ENCODE measurements at places on chromosomes 3 and 15. TPM values are rescaled to one million over a fixed set of nuclear protein-coding genes. Genes with fewer than 3 reads are reported as not detected.

GRCh38 chr3:192183109-192183508 lies 544.2 kb downstream of the FGF12 start:
- no peak for DNase-seq

DNA sequence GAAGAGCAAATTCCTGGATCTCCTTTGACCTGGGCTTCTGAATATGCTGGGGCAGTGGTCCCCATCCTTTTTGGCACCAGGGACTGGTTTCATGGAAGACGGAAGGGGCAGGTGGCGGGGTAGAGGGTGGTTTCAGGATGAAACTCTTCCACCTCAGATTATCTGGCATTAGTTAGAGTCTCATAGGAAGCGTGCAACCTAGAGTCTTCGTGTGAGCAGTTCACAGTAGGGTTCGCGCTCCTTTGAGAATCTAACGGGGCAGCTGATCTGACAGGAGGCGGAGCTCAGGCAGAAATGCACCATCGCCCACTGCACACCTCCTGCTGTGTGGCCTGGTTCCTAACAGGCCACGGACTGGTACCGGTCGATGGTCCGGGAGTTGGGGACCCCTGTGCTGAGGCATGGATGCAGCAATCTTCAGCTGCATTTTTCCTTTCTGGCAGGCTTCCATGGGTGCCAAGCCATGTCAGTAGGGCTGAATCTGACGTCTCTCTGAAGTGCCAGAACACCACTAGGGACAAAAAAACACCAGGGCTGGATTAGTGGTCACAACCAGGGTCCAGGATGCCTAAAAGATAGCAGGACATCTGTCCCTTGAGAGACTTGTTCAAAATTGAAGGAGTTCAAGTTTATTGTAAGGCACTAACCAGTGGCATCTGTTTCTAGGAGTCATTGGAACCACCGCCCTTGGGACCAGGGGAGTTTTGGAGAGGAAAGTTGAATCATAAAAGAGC lies 8.4 kb upstream of the GOLGB1 start:
- DNase-seq, result no peak

Gene KLHL40
- not detected for total RNA-seq

Gene EPHA3
- 1.6 TPM for total RNA-seq

- DNase-seq, result no peak
Measured at GRCh38 chr15:24857763-24858162, 97.0 kb upstream of the SNRPN start.

DNA sequence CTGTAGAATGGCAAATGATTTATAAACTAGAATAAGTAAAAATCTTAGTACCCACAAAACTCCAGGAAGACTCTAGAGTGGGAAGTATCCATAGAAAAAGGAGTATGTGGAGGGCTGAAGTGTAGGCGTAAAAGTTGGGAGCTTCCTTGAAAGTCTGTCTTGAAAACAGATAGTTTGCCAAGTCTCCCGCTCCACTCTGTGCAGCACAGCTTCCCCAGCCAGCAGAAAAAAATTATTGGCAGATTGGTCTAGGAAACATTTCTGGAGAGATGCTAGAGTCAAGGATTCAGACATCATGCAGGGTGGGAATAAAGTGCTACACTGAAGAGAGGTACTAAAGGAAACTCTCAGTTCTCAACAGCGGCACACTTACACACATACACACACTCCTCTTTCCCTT lies 53.4 kb upstream of the CD200R1L start:
- DNase-seq, result no peak

DNA sequence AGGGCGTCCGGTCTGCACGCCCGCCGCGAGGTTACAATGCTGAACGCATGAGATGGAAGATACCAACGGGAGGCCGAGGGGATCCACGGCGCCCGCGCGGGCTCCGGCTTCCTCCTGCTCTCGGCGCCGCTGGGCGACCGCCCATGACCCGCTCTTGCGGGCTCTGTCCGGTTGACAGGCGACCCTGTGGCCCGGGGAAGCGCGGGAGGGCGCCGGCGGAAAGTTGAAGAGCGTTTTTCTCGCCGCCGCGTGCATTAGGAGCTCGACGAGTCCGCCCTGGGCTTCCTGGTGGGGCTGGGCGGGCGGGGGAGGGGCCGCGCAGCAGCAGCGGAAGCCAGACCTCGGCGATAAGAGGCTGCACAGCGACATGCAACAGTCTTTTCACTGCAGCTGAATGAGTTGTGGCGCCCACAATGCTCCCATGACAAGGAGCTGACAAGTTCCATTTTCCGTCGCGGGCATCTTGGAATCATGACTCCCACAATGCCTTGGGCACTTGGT lies at the start of gene MBNL1:
TSS of gene MBNL1 (plus strand) at position 375 of the 501 bp plus-strand sequence. CDS start 31,265 bp downstream, outside the sequence.
- DNase-seq, result peak; percentile 89

DNA sequence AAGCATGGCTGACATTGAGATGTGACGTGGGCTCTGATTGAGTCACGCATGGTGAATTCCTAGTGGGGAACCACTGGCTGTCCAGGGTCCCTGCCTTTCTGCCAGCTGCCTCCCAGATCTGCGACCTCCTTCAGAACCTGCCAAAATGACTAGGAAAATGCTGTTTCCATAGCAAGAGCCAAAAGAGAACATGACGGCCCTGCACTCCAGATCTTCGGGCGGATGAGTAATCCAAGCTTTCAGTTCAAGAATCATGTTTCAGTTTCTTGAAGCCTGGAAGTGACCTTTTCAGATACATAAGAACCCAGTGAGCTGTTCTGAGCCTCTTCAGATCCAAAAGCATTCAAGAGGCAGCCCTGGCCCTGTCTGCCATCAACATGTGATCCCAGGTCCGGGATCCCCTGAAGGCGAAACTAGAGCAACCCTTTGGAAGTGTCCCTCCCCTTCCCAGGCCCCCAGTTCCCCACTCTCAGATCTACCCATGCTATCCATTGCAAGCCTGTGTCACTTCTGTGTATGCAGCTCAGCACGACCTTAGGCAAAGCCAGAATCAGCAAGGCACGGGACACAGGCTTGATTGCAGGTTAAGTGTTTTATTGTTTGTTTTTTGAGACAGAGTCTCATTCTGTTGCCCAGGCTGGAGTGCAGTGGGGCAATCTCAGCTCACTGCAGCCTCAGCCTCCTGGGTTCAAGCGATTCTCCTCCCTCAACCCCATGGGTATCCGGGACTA lies 19.7 kb downstream of the ANKRD63 start:
- DNase-seq, result no peak

Gene LRRIQ4
- not detected for total RNA-seq

Gene PRKCI
- 43.8 TPM for total RNA-seq

DNA sequence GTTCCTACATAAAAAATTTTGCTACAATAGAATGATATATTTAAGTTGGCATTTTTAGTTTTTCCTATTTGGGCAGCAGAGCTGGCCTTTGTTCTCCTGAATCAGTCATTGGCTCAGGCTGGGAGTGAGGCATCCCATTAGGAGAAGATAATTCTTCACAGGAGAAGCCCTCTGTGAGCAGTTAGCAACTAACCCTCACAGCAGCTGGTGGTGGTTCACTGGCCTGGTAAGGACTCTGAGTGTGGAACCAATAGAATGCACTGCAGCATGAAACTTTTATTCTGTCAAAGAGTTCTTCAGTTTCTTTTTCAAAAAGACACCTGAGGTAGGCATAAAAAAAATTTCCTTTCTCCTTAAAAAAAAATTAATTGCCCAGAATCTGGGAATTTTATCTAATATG lies 562.6 kb downstream of the ZNF385D start:
- no peak for DNase-seq

Gene NRG4
- total RNA-seq, result not detected

DNA sequence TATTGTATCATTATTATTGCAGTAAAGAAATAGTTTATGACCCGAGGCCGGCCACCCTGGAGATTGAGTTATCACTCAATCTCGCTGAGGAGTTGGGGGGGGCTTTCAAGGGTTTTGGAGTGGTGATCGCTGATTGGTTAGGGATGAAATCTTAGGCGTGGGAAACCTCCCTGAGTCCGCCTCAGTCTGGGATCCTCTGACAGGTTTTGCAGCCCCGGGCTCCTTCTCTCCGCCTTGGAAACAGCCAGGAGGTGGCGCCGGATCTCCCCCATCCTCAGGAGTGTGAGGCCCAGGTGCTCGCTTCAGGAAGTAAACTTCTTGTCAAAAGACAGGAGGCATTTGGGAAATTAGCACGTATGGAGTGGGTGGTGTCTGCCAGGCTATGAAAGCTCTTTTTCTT lies 41.1 kb upstream of the SEC61A1 start:
- DNase-seq, result no peak

- DNase-seq, result no peak
Measured at GRCh38 chr3:163971861-163972260, 1106.4 kb downstream of the SI start.

DNA sequence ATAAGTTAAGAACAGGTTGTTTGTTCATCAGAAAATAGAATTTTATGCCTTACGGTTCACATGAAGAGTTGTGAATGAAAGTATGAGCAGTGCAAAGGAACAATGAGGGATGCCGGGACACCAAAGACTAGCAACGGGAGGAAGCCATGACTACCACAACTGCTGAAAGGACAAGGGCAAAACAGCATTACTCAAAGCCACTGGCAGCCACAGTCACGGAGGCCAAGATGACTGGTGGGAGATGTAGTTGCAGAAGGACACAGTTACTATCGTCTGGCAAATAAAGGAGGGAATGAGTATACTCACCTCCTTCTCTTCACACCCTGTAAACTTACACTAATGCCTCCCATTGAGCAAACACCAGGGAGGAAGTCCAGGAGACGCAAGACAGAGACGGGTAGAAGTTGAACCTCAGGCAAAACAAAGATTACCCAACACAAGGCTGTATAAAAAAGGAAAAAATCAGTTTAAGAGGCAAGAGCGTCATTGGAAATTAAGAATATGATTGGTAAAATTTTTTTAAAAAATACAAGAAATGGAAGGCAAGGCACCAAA lies 675.5 kb downstream of the FHIT start:
- DNase-seq, result no peak

DNA sequence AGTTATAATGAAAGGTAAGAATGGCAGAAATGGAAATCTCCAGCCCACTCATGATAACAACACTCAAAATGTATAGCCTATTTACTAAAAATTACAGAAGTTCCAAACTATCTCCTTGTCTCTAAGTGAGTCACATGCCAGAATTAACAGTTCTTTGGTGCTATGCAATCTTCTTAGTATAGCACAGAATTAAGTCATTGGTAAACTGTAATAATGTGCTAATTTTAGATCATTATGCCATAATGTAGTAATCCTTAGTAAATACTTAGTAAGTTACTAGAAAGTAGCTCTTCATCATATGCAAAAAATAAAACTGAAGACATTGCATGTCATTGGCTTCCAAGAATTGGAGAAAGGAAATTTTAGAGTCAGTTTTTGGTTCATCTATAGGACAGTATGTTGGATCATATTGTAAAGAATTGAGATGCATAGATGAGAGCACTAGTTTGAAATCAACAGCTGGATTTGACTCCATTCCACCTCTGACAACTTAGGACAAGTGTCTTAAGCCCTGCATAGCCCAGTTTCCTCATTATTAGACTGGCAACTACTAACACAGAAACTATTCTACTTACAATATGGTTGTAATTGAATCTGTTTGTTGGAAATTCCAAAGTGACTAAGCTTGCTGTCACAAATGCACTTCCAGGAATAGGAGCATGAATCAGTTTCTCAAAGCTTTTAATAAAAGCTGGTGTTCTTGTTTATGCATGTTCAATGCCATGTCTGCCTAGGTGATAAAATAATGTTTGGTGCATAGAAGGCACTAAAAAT lies 40.1 kb upstream of the CD47 start:
- DNase-seq, result no peak

Gene HTR3E
- not detected for total RNA-seq

- no peak for DNase-seq
Measured at GRCh38 chr3:143419611-143420010, 300.0 kb downstream of the CHST2 start.

DNA sequence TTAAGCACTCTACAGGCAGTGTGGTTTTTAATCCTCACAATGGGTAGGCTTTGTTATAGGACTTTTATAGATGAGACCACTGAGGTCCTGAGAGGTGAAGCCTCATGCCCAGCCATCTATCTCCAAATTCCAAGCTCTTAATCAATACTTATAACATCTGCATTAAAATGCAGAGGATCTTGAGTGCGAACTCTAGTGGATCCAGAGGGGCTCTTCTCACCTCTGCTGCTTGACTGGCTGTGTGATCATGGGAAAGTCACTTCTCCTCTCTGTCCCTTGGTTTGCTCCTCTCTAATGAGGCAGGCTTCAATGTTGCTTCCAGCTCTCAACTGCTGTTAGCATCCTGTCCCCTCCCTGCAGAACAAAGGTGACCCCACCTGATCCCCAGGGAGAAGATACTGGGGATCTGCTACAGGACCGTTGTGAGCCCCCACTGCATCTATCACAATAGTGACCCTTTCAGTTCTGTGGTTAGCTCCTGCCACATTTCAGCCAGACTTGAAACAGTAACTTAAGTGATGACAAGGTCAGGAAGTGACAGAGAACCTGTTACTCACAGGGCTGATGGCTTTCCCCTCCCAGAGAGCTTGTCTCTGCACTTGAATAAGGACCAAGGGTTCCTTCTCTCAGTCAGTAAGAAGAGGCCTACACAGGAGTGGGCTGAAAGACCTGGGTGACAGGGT lies 1.3 kb downstream of the SLC27A2 start:
- no peak for DNase-seq

Gene ROBO2
- 18.4 TPM for total RNA-seq

DNA sequence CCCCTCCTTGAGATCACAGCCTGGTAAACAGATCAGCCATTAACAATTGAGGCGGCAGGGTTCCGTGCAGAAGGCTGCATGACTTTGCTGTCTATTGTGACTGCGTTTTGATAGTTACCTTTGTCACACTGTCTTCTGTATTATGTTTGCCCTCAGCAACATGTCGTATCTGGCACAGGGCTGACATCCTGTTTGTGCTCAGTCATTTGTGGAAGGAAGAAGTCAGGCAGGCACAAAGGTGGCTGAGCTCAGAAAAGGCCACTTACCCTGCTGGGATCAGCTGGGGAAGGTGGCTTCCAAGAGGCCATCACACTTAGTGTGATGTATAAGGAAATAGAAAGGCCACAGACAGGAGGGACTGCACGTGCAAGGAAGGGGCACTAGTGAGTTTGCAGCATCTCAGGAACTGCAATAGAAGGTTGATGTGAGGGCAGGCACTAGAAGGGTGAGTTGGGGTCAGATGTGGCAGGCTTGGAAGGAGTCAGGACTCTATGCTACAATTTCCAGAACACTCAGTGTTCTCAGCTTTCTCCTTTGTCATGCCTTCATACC lies 13.4 kb downstream of the PML start:
- DNase-seq, result no peak

GRCh38 chr15:94844198-94844537 lies 612.8 kb downstream of the MCTP2 start:
- no peak for DNase-seq

- no peak for DNase-seq
Measured at GRCh38 chr3:196287090-196287439, 461 bp downstream of the PCYT1A start.

GRCh38 chr3:64203969-64204908 lies 21.0 kb downstream of the PRICKLE2 start:
- no peak for DNase-seq

Gene TRPM1
- not detected for total RNA-seq

- DNase-seq, result no peak
Measured at GRCh38 chr15:94185547-94186236, 45.7 kb upstream of the MCTP2 start.

- DNase-seq, result no peak
Measured at GRCh38 chr3:125212091-125212508, 448 bp downstream of the SLC12A8 start.

Gene CCDC13
- total RNA-seq, result 0.30 TPM

Measured in osteocyte (in vitro differentiated cells).